ENCODE measurements at places on chromosomes 3 and 15.

DNA sequence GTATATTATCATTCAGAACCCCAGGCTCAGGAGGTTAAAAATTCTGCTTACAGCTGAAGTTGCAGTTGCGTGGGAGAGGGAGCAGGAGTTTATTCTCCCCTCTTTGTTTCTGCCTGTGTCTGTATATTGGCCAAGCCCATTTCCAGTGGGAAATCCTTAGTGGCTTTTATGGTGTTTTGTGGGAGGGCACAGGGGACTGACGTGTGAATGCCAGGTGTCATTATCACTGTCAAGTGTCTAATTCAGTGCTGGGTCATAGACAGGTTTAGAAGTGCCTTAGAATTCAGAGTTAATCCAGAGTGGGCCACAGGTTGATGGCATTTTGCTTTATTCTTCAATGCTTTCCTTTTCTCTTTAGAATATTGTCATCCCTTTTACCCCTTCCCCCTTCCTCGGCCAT is 33.4 kb downstream of the SLCO3A1 start:
- no peak for DNase-seq

GRCh38 chr3:70247955-70248354 is 64.5 kb downstream of the MDFIC2 start:
- DNase-seq: no peak

- no peak for DNase-seq
Observed at GRCh38 chr3:124919756-124920155, 14.8 kb downstream of the MUC13 start.

DNA sequence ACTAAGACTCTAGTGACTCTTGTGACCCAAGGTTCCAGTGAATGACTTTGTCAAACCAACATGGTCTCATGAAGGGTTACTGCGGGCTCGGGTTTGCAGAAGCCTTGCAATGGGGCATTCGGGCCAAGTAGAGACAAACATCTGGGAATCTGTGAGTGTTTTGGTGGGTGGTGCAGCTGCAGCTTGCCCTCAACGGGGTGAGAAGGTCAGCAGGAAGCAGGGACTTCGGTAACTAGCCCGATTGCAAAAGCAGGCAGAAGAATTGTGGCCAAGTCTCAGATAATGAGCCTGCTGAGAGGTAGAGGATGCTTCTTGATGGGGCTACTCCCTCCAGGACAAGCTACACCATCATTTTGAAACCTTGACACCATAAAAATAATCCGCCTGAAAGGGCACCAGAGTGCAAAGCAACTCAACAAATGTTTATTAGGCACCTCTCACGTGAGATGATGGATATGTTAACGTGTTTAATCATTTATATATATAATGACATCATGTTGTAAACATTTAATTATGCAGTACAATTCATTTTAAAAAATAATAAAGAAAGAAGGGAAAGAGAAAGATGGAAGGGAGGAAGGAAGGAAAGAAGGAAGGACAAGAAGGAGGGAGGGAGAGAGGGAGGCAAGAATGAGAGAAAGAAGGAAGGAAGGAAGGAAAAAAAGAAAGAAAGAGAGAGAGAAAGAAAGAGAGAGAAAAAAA is 263.9 kb upstream of the IGF1R start:
- no peak for DNase-seq

DNA sequence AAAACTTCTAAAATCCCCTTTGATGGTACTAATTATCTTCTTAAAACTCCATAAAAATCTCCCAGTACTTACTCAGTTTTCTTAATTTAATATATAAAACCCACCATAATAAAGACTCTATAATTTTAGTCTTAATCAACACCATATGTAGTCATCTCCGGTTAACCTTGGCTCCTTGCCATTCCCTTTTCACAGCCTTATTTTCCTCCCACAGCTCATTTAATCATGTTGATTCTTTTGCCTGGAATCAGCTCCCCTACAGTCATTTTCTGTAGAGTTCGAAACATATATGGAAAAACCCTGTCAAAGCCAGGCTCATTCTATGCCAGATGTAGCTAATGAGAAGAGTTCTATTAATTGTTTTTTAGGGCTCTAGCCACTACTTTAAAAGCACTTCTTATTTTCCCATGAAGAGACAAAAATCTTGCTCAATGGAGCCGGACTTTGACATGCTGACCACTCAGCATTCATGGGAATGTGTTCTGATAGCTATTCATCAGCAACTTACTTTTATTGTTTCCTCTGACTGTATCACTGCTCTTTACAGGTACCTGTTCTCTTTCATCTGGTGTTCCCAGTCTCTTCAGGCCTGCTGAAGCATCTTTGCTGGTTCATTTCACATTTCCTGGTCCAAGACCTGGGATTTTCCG is 573.4 kb downstream of the NAALADL2 start:
- no peak for DNase-seq

DNA sequence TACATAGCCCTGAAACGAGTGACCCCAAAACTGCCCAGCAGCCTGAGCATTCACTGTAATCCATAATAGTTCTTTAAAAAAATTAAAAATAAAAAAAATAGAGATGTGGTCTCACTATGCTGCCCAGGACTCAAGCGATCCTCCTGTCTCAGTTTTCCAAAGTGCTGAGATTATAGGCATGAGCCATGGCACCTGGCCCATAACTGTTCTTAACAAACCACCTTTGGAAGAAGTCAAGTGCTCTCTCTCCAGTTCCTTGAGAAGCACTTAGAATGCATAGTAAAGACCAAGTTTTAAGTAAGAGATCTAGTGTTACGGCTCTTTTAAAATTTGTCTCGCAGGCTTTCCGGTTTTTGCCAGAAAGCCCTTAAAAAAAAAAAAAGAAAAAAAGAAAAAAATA is 8.2 kb downstream of the CDC25A start:
- DNase-seq: no peak

DNA sequence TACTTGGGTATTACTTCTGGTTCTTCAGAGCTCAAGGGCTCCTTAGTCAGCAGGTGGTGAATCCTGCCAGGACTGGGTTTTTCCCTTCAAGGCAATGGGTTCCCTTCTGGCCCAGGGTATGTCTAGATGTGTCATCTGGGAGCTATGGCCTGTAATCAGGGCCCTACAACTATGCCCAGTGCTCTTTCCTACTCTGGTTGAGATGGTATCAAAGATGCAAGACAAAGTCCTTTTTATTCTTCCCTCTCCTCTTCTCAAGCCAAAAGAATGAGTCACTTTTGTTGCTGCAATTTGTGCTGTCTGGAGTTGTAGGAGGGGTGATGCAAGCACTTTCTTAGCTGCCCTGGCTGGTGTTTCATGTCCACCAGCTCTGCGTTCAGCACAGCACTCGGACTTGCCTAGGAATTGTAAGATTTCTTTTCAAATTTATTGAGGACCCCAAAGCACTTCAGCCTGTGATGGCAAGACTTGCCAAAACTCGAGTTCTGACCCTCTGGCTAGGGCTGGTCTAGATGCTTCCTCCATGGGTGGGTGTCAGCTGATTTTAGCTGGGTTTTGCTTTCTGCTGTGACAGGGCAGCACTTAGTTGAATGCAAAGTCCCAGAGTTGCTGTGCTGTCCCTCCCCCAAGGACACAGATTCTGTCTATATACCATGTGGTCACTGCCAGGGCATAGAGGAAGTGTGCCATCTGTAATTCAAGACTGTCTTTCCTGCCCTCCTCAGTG is 129.2 kb upstream of the CBLB start:
- no peak for DNase-seq

DNA sequence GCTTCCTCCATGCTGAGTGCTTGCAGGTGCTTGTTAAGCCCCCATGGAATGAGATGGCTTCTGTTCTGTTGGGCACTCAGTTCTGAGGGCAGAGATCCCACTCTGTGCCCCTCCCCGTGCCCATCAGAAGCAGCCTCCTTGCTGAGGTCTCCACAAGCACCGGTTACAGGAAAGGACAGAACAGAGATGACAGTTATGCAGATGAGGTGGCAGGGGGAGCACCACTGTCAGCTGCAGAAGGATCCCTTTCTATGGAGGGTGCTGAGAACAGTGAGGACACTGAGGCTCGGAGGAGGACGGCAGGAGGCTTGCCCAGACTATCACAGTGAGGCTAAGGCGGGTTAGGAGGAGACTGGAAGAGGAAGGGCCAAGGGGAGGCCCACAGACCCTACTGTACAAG is 12.4 kb downstream of the CACNA2D2 start:
- DNase-seq: no peak

- DNase-seq: no peak
Observed at GRCh38 chr3:27616031-27616430, 106.1 kb downstream of the EOMES start.

- DNase-seq: no peak
Observed at GRCh38 chr3:52495777-52496602, 852 bp downstream of the STAB1 start.

DNA sequence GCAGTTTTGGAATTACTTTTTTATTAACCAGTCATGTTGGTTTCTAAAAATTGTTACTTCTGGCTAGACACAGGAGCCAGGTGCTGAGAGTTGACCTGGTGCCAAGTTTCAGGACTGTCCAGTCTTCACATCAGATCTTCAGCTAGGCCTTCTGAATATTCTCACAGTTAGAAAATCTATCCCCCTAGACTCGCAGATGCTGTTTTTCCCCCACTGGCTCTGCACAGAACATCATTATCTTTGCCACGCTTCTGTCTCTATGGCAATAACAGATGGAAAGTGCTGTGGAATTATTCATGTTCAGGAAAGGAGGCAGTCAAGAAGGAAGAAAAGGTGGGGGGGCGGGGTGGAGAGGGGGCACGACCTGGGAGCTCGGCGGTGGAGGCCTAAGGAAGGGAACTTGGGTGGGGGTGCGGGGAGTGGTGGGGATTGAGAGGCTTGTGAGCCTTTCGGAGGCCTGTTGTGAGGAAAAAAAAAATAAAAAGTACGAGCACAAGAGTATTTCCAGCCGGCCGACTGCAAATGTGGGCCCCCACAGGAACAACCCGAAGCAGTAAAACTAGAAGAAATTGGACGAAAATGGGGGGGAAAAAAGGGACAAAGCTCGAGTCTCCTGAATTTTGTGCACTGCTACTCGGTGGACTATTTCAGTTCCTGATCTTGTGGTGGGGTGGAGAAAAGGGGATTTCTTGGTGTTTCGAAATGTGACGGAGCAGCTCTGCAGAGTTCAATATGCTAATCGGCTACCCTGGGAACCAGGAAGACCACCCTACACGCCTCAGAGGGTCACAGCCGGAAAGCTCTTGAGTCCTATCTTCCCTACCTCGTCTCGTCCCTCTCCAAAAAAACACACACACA is 1.5 kb upstream of the SKIL start:
- no peak for DNase-seq

GRCh38 chr15:52803108-52803466 is 13.0 kb upstream of the ONECUT1 start:
- DNase-seq: no peak

DNA sequence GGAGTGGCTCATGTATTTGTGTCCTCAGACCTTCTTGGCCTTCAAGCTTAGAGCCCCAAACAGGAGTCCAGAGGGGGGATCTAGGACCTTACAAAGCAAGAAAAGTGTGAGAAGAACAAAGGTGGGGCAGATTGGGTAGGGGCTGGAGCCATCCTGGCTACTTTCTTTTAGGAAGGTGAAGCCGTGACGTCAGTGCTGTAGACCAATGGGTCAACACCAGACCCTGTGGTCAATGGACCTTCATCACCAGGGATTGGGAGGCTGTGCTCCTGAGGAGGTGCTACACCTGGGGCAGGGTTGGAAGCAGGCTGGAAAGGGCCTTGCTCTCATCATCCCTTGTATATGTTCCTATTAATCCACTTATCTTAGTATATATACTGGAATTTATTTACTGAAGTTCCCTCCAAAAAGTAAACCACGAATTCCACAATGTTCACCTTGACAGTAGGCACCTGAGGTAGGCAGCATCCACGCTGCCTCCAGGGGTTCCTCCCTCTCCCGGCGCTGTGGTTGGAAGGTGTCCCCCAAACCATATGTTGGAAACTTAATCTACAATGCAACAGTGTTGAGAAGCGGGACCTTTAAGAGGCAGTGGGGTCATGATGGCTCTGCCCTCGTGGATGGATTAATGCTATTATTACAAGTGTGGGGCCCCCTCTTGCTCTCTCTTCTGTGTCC is 21.4 kb upstream of the MCCC1 start:
- DNase-seq: no peak

DNA sequence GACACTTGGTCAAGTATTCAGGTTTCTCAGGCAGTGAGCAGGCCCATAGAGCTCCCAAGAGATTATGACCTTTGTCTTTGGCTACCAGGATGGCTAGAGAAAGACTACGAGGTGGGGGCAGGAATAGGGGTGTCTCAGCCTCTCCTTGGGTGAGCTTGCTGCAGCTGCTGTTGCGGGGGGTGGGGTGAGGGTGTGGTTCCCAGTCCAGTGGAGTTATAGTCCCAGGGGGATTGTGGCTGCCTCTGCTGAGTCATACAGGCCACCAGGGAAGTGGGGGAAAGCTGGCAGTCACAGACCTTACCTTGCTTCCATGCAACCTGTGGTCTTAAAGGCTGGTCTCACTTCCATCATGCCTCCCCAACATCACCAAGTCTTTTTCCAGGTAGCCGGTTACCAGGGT is 31.7 kb downstream of the ATP2C1 start:
- DNase-seq: no peak

- DNase-seq: no peak
Observed at GRCh38 chr3:134892326-134892725, 97.3 kb downstream of the EPHB1 start.

GRCh38 chr15:66588971-66589370 is 23.2 kb upstream of the LCTL start:
- no peak for DNase-seq

DNA sequence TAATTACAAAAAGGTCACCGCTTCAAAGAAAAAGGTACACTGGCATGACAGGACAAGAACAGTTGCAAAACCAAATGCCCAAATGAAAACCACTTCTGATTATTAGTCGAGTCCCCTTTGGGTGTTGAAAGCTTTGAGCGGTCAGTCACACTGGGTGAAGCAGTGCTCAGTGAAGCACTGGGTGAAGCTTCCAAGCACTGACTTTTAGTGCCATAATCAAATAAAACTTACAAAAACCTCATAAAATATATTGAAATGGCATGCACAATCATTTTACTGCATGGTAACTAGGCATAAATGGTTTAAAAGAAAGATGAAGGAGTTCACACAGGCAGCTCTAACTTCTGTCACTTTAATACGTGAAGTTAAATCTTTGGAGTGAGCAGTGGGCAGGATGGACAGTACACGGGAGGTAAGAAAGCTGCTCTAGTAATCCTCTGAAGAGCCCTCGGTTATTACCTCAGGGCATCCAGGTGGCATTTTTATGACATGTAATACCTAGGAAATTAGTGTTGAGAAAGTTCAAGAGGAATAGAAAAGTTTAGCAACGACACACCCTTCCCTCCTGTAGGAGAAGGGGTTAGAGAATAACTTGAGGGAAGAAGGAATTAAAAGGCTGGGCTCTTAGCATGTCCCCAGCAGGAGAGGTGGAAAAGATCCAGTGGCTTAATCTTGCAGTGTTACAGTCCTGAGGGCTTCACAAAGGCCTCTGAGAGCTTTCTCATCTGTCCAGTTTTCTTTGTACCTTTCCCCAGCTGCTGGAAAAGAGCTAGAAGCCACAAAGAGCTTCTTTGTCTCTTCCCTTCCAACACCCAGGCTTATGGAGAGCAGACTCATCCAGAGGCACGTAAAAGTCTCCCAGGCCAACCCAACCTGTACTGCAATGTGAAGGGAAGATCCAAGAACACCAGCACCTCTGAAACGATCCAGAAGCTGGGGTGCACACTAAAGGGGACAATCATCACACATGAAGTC is 64.9 kb upstream of the MYO5C start:
- no peak for DNase-seq

- no peak for DNase-seq
Observed at GRCh38 chr3:177441276-177441812, 244.1 kb upstream of the TBL1XR1 start.

- no peak for DNase-seq
Observed at GRCh38 chr3:116059421-116060096, 385.7 kb downstream of the LSAMP start.

- no peak for DNase-seq
Observed at GRCh38 chr3:98980915-98981596, 79.6 kb upstream of the DCBLD2 start.

- no peak for DNase-seq
Observed at GRCh38 chr3:186427627-186428281, 65.7 kb upstream of the DGKG start.

All from stimulated activated CD4-positive, alpha-beta T cell treated with anti-CD3 and anti-CD28 coated beads, Interleukin-15, amount 100 ng/mL, for 1 hour (primary cell).